Upper lobe of left lung (tissue), 6 donors: ENCODE measurements at places on chromosomes 16 and 17. TPM values are rescaled to one million over a fixed set of nuclear protein-coding genes. Genes with fewer than 3 reads are reported as not detected.

DNA sequence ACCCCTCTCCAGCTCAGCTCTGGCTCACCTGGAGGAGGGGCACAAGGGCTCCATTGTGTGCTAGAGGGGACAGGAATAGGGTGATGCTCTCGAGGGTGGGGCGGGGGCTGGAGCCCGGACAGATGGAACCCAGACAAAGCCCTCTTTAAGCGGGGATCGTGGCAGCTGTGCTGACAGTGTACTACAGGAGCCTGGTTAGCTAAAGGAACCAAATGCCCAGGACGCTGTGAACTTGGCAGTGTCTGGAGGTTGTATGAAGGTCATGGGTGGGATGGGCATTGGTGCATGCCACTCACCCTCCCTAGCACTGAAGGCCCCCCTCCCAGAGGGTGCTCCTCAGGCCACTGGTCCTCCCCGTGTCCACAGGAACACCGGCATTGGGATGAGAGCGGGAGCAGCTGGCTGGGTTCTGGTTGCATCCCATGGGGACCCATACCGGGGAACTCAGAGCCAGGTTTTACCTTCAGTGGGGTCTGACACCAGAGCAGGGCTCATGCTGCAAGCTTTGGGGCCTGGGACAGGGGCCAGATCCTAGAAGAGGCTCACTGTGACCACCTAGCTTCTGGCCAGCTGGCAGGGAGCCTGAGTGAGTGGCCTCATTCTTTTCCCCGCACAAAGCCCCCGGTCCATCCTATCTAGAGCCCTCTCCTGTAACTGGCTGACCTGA, 11.9 kb downstream of the KIF19 start:
- H3K27me3 ChIP-seq = no peaks in the 10 kb centered on the region
- peak; percentile 18 for DNase-seq
- no peaks in the 10 kb centered on the region for H3K36me3 ChIP-seq
- H3K27ac ChIP-seq = no peak overlapping the region
- no peak overlapping the region for H3K4me3 ChIP-seq

DNA sequence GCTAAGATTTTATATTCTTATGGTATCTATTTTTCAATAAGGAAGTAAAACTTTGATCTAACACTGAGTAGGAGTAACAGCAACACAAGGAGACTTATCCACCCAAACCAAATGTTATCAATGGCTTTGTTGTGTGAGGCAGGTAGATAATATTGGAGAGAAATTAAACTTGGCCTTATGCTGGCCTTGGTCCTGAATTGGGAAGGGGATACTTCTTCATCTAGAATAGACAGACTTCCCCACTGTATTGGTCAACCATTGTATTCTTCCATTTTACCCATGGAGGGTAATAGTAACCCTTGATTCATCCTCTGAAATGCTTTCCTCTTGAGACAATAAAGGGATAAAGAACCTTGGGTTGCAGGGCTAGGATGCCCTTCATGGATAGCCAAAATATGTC, 76.3 kb upstream of the ANKFN1 start:
- no peaks in the 10 kb centered on the region for H3K4me1 ChIP-seq
- H3K27me3 ChIP-seq = no peaks in the 10 kb centered on the region
- H3K36me3 ChIP-seq = no peaks in the 10 kb centered on the region

DNA sequence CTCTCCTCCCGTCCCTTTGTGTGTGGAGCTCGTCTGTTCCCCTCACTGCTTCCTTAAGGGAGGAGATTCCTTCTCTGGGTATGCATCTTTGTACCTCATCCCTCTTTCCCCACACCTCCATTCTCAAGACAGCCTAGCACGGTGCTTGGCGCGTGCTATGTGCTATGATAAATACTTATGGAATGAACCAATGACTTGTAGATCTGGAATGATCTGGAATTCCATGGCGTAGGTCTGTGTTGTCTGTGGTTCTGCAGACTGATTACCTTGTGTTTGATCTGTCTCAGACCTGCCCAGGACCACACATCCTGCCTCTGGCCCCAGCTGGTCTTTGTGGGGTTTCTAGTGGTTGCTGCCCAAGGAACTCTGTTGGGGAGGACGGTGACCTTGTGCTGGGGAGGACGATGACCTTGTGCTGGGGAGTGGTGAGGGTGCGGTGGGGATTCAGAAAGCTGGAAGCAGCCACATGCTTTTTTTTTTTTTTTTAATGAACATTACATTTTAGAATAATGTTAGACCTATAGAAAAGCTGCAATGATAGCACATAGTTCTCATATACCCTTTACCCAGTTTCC, 33.5 kb upstream of the ETV4 start:
- H3K4me1 ChIP-seq = peaks cover 18% of the 10 kb centered on the region
- no peak overlapping the region for H3K4me3 ChIP-seq
- H3K36me3 ChIP-seq = no peaks in the 10 kb centered on the region
- no peak for DNase-seq

GRCh38 chr17:27265333-27265732, 28.6 kb upstream of the WSB1 start:
- H3K27me3 ChIP-seq = no peaks in the 10 kb centered on the region
- H3K36me3 ChIP-seq = no peaks in the 10 kb centered on the region
- H3K27ac ChIP-seq = peak overlapping the region; percentile 53
- peaks cover 29% of the 10 kb centered on the region for H3K4me1 ChIP-seq
- DNase-seq = no peak

Gene CCL8
- 0.29 TPM for total RNA-seq

- H3K4me1 ChIP-seq = peaks cover 47% of the 10 kb centered on the region
- no peaks in the 10 kb centered on the region for H3K27me3 ChIP-seq
- no peaks in the 10 kb centered on the region for H3K36me3 ChIP-seq
- H3K27ac ChIP-seq = peak overlapping the region; percentile 15
These were observed 42.4 kb downstream of the RAI1 start for GRCh38 chr17:17723354-17724261.

DNA sequence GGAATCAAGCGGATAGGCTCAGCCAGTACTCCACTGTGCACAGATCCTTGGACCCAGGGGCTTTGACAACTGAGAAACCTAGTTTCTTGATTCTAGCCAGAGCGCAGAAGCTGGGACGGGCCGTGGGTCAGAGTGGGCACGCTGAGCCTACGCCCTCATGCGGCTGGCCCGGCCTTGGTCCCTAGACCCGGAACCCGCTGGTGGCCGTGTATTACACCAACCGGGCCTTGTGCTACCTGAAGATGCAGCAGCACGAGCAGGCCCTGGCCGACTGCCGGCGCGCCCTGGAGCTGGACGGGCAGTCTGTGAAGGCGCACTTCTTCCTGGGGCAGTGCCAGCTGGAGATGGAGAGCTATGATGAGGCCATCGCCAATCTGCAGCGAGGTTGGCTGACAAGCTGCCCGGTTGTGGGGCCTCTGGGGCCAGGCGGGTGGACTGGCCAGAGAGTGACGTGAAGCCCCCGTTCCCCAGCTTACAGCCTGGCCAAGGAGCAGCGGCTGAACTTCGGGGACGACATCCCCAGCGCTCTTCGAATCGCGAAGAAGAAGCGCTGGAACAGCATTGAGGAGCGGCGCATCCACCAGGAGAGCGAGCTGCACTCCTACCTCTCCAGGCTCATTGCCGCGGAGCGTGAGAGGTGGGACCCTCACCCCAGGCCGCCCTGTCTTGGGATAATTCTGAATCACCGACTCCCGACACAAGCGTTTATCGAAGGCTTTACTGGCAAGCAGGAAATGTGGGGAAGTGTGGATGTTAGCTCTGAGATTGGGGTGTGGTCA, 946 bp downstream of the STUB1 start:
- peak overlapping the region; percentile 91 for H3K27ac ChIP-seq
- peaks cover 49% of the 10 kb centered on the region for H3K4me1 ChIP-seq
- peaks cover 17% of the 10 kb centered on the region for H3K36me3 ChIP-seq

DNA sequence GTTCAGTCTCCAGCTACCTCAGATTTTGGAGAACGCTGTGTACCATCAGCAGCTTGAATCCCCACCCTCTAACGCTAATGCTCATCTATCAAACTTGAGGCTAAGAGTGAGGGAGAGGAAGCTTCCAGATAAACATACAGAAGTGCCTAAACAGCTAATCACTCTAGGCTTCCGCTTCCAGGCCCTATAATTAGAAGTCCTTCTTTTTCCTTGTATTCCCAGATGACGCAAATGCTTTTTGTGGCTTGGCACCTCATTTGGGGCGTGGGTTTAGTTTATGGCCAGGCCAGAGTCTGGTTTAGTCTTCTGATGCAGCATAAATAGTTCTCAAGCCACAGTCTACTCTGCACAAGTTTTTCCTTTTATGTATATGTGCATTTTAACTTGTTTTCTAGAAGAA, 263.4 kb downstream of the BCAS3 start:
- peak; percentile 50 for DNase-seq
- H3K36me3 ChIP-seq = no peaks in the 10 kb centered on the region
- no peak overlapping the region for H3K4me3 ChIP-seq
- H3K27ac ChIP-seq = peak overlapping the region; percentile 73

DNA sequence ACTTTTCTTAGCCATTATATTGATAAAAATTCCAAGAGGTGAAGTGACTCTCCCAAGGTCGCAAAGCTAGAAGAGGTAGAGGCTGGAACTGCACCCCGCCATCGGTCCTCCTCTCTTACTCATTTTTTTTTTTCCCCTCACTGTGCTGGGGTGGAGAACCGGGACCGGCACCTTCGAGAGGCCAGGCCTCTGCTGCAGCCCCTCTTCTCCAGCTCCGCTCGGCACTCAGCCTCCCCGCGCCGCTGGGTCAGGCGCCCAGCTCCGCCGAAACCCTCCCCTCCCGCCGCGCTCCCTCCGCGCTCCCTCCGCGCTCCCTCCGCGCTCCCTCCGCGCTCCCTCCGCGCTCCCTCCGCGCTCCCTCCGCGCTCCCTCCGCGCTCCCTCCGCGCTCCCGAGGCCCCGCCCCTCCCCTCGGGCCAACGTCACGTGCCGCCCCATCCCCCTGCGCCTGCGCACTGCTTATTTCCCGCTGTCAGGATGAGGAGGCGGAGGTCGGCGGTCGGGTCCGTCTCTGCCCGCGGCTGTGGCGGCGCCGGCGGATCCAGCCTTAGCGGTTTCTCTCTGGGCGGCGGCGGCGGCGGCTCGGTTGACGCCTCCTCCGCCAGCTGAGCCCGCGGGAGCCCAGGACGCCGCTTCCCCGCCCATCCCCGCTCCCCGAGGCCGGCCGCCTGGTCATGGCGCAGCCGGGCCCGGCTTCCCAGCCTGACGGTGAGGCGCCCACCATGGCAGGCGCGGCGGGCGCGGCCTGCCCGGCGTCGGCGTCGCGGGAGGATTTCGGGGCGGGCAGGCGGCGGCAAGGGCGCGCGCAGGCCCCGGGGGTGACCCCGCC, at the start of gene RABEP1:
Gene RABEP1, plus strand, starts transcription at position 471 of the 828 bp plus-strand sequence. Its CDS starts 203 bp downstream, at position 674.
- peak; percentile 84 for DNase-seq
- peak within 1 kb of the TSS; percentile 90 for H3K27ac ChIP-seq

DNA sequence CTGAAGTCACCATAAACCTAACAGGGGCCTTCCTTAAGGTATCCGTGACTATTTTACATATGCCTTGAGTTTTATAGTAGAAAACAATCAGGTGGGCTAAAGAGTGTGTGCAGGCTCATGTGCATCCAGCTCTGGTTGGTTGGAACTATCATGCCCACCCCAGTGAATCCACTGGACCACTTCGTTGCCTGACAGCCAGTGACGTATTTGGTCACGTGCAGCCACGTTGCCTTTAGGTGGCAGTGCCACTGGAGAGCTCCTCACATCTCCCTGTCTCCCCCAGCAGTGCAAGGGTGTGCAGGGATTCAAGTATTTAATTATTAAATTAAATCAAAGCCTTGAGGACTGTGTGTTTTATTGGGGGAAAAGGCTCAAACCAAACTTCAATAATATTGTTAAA, 42.1 kb upstream of the DNAH17 start:
- no peak overlapping the region for H3K4me3 ChIP-seq
- H3K4me1 ChIP-seq = no peaks in the 10 kb centered on the region
- H3K27ac ChIP-seq = no peak overlapping the region
- no peaks in the 10 kb centered on the region for H3K27me3 ChIP-seq
- H3K36me3 ChIP-seq = no peaks in the 10 kb centered on the region

Gene INO80E
- total RNA-seq = 34.4 TPM

GRCh38 chr16:70395345-70395901, 43.5 kb downstream of the ST3GAL2 start:
- peaks cover 24% of the 10 kb centered on the region for H3K36me3 ChIP-seq
- no peaks in the 10 kb centered on the region for H3K27me3 ChIP-seq
- peaks cover 6% of the 10 kb centered on the region for H3K4me1 ChIP-seq
- DNase-seq = no peak
- H3K27ac ChIP-seq = peak overlapping the region; percentile 35
- no peak overlapping the region for H3K4me3 ChIP-seq

GRCh38 chr16:85395207-85395912, 217.8 kb upstream of the GSE1 start:
- H3K4me1 ChIP-seq = peaks cover 20% of the 10 kb centered on the region
- no peak overlapping the region for H3K27ac ChIP-seq
- H3K36me3 ChIP-seq = no peaks in the 10 kb centered on the region
- no peak overlapping the region for H3K4me3 ChIP-seq
- H3K27me3 ChIP-seq = no peaks in the 10 kb centered on the region

Gene PERCC1
- total RNA-seq = 2.2 TPM

Gene IKZF3
- total RNA-seq = 14.9 TPM

Gene RNF222
- not detected for total RNA-seq

GRCh38 chr16:86505185-86505898, 5.0 kb upstream of the FOXF1 start:
- H3K36me3 ChIP-seq = no peaks in the 10 kb centered on the region
- H3K4me1 ChIP-seq = peaks cover 14% of the 10 kb centered on the region
- peaks cover 2% of the 10 kb centered on the region for H3K27me3 ChIP-seq
- peak; percentile 87 for DNase-seq
- H3K27ac ChIP-seq = peak overlapping the region; percentile 97
